ENCODE measurements at places on chromosomes 5 and 9.

GRCh38 chr9:73137914-73138313 lies 13.8 kb upstream of the ANXA1 start:
- DNase-seq = no peak

DNA sequence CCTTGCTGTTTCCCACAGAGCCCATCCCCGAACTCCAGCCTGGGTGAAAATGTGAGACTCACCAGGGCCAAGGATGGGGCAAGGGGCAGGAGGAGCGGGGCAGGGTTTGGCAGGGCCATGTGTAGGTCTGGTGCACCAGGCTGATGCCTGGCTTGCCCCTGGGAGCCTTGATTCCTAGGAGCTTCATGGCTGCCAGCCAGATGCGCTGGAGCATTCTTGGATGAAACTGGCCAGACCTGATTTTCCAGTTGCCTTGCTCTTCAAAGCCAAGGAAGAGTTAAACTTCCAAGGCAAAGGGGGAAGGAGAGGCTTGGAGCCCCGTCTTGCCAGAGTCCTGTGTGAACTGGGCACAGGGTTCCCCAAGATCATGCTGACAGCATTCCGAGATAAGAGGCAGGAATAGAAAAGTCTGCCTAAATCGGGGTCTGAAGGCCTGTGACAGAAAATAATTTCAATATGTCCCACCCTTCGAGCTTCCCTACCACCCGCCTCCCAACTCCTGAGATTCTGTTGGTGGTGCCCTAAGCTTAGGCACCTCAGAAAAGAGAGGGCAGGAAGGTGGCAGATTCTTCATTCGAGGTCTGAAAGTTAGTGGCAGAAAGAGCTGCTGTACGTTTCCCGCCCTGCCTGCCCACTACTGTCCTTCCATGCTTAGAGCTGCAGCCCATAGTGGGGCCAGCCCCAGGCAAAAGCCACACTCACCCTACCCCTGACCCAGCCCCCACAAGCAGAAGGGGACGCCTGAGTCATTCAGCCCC lies 20.4 kb downstream of the FAT2 start:
- DNase-seq = no peak

DNA sequence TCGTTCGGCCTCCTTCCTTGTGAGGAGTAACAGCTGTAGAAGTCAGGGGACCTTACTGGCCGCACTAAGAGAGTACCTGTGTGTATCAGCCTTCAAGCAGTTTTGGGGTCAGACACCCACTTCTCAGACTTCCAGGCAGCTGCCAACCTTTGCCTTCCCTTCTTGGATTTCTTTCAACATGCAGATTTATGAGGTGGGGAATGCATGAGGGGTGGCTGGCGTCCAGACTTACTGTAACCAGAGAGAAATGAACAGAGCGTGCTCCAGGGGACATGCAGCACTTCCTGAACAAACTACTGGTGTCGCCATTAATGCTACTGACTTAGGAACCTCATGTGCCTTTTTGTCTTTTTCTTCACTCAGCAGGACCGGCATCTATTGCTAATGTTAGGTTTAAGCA lies 46.7 kb downstream of the INSYN2B start:
- peak; percentile 41 for DNase-seq

DNA sequence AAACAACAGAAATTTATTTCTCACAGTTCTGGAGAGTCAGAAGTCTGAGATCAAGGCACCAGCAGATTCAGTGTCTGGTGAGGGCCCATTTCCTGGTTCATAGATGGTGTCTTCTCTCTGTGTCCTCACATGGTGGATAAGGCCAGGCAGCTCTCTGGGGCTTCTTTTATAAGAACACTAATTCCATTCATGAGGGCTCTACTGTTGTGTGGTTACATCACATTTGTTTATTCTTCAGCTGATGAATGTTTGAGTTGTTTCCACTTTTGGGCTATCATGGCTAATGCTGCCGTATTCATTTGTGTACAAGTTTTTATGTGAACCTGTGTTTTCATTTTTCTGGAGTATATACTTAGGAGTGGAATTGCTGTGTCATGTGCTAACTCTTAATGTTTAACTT lies 35.2 kb downstream of the DDX4 start:
- DNase-seq = no peak

DNA sequence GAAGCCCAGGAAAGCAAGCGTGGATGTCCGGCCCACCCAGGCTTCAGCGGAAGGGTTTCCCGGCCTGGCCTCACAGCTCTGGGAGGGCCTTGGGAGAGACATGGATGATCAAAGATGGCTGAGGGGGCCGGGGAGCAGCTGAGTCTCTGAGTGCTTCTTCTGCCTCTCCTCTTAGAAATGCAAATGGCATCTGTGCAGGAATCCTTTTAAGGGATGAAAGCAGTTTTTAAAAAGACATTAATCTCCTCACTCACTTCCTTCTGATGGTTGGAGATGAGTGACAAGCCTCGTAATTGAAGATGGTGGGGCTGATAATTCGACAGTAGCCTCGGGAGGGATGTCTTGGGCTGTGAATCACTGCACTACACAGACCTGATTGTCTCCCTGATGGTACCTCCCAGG lies 24.3 kb upstream of the PITX1 start:
- peak; percentile 59 for DNase-seq

GRCh38 chr5:4387290-4387689 lies 752.8 kb upstream of the ADAMTS16 start:
- DNase-seq = peak; percentile 94

DNA sequence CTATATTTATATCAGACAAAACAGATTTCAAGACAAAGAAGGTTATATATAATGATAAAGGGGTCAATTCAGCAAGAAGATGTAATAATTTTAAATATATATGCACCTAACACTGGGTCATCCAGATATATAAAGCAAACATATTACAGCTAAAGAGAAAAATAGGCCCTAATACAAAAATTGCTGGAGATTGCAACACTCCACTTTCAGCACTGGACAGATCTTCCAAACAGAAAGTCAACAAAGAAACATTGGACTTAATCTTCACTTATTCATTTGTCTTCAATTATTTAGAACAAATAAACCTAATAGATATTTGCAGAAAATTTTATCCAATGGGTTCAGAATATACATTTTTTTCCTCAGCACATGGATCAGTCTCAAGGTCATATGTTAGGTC lies 45.8 kb downstream of the MEIKIN start:
- DNase-seq = no peak

GRCh38 chr9:19464764-19465585 lies 56.2 kb downstream of the ACER2 start:
- peak; percentile 80 for DNase-seq

DNA sequence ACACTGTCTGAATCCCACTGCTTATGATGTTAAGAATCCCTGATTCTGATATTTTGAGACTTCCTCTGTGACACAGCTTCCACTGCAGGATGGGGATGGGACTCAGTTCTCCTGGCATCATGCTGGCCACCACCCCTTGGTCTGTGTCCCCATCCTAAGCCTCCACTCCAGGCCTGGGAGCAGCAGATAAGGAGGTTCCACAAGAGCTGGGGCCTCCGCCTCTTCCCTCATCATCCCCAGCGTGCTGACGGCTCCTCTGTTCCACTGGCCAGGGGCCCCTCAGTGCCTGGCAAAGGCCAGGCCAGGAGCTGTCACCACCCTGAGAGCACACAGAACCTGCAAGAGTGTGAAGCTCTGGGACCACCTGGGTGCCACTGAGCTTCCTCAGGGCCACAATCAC lies 40.6 kb downstream of the CAMK2A start:
- no peak for DNase-seq

DNA sequence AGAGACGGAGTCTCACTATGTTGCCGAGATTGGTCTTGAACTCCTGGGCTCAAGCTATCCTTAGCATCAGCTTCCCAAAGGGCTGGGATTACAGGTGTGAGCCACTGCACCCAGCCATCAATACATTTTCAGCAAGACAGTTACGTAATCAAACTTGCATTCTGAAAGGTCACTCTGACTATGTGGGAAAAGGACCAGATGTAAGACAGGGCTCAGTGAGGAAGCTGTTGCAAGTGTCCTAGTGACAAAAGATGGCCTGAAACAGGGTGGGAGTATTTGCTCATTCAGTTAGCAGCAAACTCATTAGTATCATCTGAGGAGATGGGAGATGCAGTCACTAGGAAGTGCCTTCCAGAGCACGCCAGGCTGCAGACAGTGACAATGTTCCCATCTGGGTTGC lies 16.9 kb downstream of the MED27 start:
- no peak for DNase-seq

DNA sequence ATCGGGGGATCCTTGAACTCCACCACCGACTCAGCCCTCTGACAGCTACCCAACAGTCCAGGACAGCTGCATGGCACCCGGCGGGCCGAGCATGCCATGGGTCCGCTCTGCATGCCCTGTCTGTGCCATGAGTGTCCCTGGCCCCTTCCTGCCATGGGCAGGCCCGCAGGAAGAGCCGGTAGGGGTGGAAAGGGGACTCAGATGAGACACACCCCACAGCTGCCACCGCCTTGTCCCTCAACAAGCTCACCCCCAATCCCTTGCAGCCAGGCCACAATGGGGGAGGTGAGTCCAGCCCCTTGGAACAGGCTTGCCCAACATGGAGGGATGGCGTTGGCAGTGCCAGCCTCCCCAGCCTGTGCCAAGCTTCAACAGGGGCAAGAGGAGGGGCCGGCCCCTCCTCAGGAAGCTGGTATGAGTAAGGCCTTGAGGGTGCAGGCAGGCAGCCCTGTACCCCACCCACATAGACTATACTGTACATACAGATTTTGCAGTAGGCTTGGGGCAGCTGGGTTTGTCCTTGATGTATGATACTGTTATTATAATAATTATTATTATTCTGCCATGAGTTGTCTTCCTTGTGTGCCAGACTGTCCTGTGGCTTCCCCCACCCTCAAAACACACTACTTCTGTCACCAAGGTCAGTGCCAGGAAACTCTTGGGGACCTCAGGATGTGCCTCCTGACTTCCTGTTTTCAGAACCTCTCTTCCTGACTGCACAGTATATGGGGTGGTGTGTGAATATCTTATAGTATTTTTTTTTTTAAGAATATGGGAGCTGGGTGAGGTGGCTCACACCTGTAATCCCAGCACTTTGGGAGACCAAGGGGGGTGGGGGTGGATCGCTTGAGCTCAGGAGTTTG lies 12.0 kb upstream of the SLC34A1 start:
- no peak for DNase-seq

GRCh38 chr5:88736494-88736893 lies 146.5 kb downstream of the MEF2C start:
- DNase-seq = no peak

- DNase-seq = no peak
Observed at GRCh38 chr9:89598363-89598713, 6.5 kb upstream of the GADD45G start.

DNA sequence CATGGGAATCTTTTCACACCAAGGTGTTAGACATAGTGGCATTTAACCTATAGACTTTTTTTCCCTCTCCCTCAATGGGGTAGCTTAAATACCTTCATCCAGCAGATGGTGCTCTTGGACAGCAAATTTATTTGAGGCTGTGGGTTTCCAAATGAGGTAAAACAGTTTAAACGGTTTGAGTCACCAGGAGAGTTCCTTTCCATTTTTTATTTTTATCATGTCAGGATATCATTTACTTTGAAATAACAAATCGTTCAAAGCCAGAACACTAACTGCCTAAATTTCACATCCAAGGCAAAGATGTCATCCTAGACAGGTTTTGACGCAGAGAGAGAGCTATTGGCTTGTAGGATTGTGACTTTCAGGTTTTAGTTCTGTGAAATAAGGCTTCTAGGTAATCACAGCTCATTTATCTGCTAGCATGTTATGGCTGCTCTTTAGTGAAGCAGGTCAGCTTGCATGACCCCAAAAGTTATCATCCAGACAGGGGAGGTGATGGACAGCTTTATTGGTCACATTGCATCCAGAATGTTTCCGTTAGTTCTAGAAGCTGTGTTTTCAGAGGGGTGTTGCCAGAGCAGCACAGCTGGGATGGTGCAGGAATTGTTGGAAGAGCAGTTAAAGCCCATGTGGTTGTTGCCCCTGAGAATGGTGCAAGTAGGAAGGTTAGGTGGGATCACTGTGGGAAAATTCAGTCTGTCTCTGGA lies 69.8 kb downstream of the KDM4C start:
- DNase-seq = peak; percentile 57

- peak; percentile 18 for DNase-seq
Observed at GRCh38 chr5:127440831-127441230, 76.6 kb upstream of the PRRC1 start.

DNA sequence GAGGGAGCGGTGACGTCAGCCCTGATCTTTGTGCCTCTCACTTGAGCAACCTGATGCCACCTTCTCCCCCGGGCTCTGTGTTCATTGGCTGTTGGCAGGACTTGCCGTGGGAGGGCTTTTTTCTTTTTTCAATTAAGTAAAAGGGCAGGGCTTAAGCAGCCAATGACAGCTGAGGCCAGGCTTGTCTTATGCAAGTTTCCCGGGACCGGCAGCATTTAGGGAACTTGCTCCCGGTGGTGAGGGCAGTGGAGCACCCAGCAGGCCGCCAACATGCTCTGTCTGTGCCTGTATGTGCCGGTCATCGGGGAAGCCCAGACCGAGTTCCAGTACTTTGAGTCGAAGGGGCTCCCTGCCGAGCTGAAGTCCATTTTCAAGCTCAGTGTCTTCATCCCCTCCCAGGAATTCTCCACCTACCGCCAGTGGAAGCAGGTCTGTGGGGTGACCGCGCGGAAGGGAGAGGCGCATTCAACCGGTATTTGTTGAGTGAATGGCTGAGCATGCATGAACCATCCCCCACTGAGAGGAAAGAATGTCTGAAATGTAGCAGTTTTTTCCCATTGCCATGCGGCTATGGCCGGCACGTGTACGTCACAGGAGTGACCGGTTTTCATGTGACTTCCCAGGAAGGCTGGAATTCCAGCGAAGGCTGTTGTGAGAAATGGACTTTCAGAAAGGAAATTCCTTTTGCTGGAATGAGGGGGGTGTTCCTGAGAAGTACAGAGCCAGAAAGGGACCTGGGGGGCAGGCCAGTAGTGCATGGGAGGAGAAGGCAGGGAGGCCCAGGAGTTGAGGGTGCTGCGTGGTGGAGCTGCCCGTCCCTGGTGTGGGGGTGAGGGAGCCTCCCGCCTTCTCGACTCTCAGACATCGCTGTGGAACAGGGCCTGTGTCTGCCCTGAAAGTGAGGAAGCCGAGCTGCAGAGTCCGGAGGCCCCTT lies 29.0 kb downstream of the PTGES2 start:
- peak; percentile 97 for DNase-seq

- DNase-seq = no peak
Observed at GRCh38 chr5:171524466-171524865, 105.0 kb downstream of the FGF18 start.

- DNase-seq = no peak
Observed at GRCh38 chr5:158383486-158383885, 524.5 kb upstream of the CLINT1 start.

GRCh38 chr9:123686131-123686828 lies 243.6 kb downstream of the DENND1A start:
- DNase-seq = peak; percentile 74
